Upper lobe of right lung (tissue), 1 donor: ENCODE measurements at places on chromosomes 7 and 10. TPM values are rescaled to one million over a fixed set of nuclear protein-coding genes. Genes with fewer than 3 reads are reported as not detected.
A peak's percentile ranks its signal among the peaks of the same experiment; 100 is the strongest.

GRCh38 chr7:117384688-117385362 lies 42.5 kb downstream of the ASZ1 start:
- no peaks in the 10 kb centered on the region for H3K4me1 ChIP-seq
- DNase-seq = no peak
- H3K4me3 ChIP-seq = no peak overlapping the region
- no peaks in the 10 kb centered on the region for H3K27me3 ChIP-seq
- no peaks in the 10 kb centered on the region for H3K36me3 ChIP-seq

DNA sequence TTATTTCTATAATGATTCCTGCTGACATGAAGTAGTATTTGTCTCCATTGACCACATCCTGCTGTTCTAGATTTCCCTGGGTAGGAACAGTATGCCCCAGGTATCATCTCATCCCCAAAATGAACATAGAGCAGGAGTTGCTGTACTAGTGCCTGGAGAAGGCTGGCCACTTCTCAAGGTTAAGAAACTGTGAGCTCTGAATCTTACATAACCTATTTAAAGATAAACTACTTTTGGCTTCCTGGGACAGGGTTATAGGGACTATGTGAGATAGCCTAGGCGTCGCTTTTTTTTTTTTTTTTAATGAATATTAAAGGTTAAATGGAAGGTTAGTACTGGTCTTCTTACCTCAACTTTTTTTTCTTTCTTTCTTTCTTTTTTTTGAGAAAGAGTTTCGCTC lies 103.0 kb downstream of the LRRC4 start:
- no peaks in the 10 kb centered on the region for H3K27me3 ChIP-seq
- peaks cover 29% of the 10 kb centered on the region for H3K36me3 ChIP-seq
- H3K4me3 ChIP-seq = no peak overlapping the region
- peaks cover 6% of the 10 kb centered on the region for H3K4me1 ChIP-seq
- H3K27ac ChIP-seq = no peak overlapping the region
- no peak for DNase-seq

GRCh38 chr7:85041605-85042216 lies 145.1 kb downstream of the SEMA3D start:
- no peaks in the 10 kb centered on the region for H3K27me3 ChIP-seq
- no peak overlapping the region for H3K4me3 ChIP-seq
- no peaks in the 10 kb centered on the region for H3K36me3 ChIP-seq
- peak; percentile 71 for DNase-seq
- no peaks in the 10 kb centered on the region for H3K4me1 ChIP-seq

DNA sequence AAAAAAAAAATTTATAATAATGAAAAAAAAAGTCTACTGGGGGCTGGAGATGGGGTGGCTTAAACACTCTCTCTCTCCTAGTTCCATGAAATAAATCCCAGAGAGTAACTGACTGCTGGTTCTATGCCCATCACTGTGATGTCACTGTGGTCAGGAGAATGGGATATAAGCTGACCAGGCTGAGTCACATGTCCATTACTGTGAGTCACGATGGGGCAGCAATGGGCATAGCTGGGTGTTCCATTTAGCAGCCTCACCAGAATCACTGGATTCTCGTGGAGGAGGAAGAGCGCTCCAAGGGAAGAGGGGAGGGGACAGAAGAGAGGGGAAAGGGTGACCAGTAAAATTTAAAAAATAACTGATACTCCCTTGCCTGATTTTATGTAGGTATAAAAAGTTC lies 37.1 kb downstream of the MASTL start:
- no peaks in the 10 kb centered on the region for H3K4me1 ChIP-seq
- H3K27ac ChIP-seq = no peak overlapping the region
- no peak overlapping the region for H3K4me3 ChIP-seq
- peaks cover 17% of the 10 kb centered on the region for H3K36me3 ChIP-seq
- no peaks in the 10 kb centered on the region for H3K27me3 ChIP-seq

DNA sequence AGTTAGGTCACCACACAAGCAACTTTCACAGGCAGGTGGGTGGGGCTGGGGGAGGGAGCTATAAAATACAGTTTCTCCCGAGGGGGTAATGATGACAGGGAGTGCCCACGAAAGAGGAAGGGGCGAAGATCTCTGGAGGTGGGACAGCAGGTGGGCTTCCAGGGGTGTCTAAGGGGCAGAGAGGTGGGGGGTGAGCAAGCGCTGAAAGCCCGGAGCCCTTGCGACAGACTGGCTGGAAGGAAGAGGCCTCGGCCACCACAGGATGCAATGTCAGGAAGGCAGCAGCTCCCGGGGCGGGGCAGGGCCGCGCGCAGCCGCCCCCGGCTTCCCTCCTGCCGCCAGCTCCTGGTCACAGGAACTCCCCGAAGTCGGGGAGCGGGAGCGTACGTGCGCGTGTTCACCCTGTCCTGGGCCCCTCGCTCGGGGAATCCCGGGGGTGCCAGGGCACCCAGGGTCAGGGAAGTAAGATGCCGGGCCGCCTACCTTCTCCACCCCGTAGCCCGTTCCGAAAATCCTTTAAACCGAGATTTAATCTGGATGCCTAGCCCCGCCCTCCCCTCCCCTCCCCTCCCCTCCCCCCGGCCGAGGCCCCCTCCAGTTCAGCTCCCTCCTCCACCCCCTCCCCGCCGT lies 105.2 kb upstream of the PPIF start:
- DNase-seq = peak; percentile 89
- no peaks in the 10 kb centered on the region for H3K36me3 ChIP-seq
- peak overlapping the region; percentile 80 for H3K27ac ChIP-seq
- peaks cover 87% of the 10 kb centered on the region for H3K4me1 ChIP-seq
- no peaks in the 10 kb centered on the region for H3K27me3 ChIP-seq

The CCL24 gene
- total RNA-seq = 4.8 TPM

The CDK6 gene
- 22.4 TPM for total RNA-seq

The AGR2 gene
- total RNA-seq = 66.3 TPM

The SPDYE8 gene
- total RNA-seq = not detected
